ENCODE measurements at places on chromosomes 5 and 9. TPM values are rescaled to one million over a fixed set of nuclear protein-coding genes. Genes with fewer than 3 reads are reported as not detected.

The CDH6 gene
- 11.0 TPM for total RNA-seq

The PCDHAC1 gene
- total RNA-seq = 0.82 TPM

The PDLIM4 gene
- total RNA-seq = 48.7 TPM

DNA sequence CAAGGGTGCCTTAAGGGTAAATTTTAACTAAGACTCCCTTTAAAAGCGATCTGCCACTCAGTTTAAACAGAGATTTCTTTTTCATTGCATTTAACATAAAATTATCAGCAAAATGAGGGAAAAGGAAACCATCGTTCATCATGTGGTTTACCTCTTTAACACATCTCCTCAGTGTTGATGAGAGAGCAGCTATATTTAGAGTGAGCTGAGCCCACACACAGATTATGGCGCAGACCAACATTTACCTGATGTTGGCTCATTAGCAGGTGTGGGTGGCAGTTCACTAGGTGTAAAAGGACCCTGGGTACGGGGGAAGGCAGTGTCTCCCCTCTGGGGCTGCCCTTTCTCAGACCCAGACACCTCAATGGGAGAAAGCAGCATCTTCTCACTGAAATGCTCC, 149.8 kb downstream of the ENTREP1 start:
- H3K36me3 ChIP-seq = no peaks in the 10 kb centered on the region
- no peak overlapping the region for H3K27ac ChIP-seq
- H3K27me3 ChIP-seq = no peaks in the 10 kb centered on the region
- DNase-seq = no peak

GRCh38 chr9:116494815-116495634, 192.1 kb upstream of the TRIM32 start:
- H3K4me1 ChIP-seq = no peaks in the 10 kb centered on the region
- H3K4me3 ChIP-seq = no peak overlapping the region
- H3K27me3 ChIP-seq = no peaks in the 10 kb centered on the region
- no peak for DNase-seq

The SLCO6A1 gene
- total RNA-seq = not detected

GRCh38 chr5:173633304-173633703, 16.9 kb upstream of the BOD1 start:
- H3K4me3 ChIP-seq = no peak overlapping the region
- H3K27ac ChIP-seq = no peak overlapping the region
- H3K36me3 ChIP-seq = no peaks in the 10 kb centered on the region
- H3K4me1 ChIP-seq = peaks cover 2% of the 10 kb centered on the region
- DNase-seq = no peak
- H3K27me3 ChIP-seq = no peaks in the 10 kb centered on the region

GRCh38 chr5:176447591-176447977, 601 bp upstream of the FAF2 start:
- H3K27ac ChIP-seq = peak overlapping the region; percentile 96
- H3K36me3 ChIP-seq = no peaks in the 10 kb centered on the region
- no peak for DNase-seq
- H3K4me1 ChIP-seq = peaks cover 8% of the 10 kb centered on the region
- H3K27me3 ChIP-seq = no peaks in the 10 kb centered on the region
- H3K4me3 ChIP-seq = peak overlapping the region; percentile 81

GRCh38 chr9:81595887-81596543, 93.3 kb downstream of the TLE1 start:
- DNase-seq = no peak
- no peak overlapping the region for H3K27ac ChIP-seq
- H3K4me1 ChIP-seq = peaks cover 1% of the 10 kb centered on the region
- H3K27me3 ChIP-seq = no peaks in the 10 kb centered on the region
- no peaks in the 10 kb centered on the region for H3K36me3 ChIP-seq
- H3K4me3 ChIP-seq = no peak overlapping the region

DNA sequence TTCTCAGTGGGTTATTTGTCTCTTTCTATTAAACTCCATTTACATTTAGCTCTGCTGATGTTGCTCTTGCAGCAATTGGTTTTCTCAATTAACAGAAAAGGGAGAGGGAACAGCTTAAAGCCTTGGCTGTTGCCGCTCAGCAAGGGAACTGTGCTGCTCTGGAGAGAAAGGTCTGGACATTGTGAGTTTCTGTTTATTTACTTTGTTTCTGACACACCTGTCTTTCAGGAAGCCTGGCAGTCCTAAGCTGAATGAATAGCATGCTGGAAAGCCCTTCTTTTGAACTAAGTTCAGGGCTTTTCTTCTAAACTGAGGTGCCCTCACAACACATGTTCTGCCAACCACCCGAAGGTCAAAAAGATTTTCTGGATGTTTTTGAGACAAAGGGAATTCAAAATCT, 491.9 kb downstream of the PDE4D start:
- no peak for DNase-seq
- no peaks in the 10 kb centered on the region for H3K4me1 ChIP-seq
- H3K27me3 ChIP-seq = no peaks in the 10 kb centered on the region
- H3K27ac ChIP-seq = no peak overlapping the region
- no peaks in the 10 kb centered on the region for H3K36me3 ChIP-seq

GRCh38 chr9:107119735-107120134, 163.3 kb upstream of the RAD23B start:
- H3K27ac ChIP-seq = no peak overlapping the region
- no peaks in the 10 kb centered on the region for H3K27me3 ChIP-seq

DNA sequence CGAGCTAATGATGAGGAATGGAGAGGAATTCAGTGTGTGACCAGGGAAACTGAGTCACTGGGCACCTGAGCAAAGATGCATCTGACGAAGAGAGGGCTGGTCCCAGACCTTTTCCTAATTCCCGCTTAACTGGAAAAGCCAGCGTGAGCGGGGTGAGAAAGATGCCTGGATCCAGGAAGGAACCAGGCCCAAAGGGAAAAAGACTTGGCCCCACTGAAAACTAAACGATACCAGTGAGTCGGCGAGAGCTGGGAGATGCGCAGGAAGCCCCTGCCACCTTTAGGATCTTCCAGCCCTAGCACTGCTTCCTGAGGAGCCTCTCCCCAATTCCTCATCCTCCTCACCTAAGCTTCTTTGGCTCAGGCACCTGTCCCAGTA, 499 bp upstream of the FCHSD1 start:
- H3K27ac ChIP-seq = no peak overlapping the region
- H3K4me1 ChIP-seq = peaks cover 5% of the 10 kb centered on the region
- H3K36me3 ChIP-seq = no peaks in the 10 kb centered on the region
- H3K27me3 ChIP-seq = no peaks in the 10 kb centered on the region
- peak overlapping the region; percentile 51 for H3K4me3 ChIP-seq

DNA sequence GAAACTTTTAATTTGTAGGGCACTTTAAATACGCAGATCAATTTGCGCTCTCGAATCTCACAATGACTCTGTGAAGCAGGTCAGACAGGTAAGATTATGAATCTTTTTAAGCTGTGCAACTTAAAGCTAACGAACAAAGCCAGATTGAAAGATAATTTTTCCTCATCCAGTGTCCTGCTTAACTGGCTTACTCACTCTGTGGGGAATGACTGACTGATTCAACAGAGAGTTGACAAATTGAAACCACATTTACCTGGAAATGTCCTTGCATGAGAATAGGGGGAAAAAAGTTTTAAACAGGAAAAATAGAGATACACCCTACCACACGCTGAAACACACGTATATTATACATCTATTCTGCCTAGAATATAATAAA, 187.9 kb downstream of the MAN2A1 start:
- H3K4me1 ChIP-seq = no peaks in the 10 kb centered on the region
- H3K27me3 ChIP-seq = no peaks in the 10 kb centered on the region
- no peak overlapping the region for H3K4me3 ChIP-seq

The TRMT10B gene
- total RNA-seq = 8.7 TPM

- no peak for DNase-seq
- no peak overlapping the region for H3K27ac ChIP-seq
- H3K27me3 ChIP-seq = no peaks in the 10 kb centered on the region
- no peak overlapping the region for H3K4me3 ChIP-seq
- no peaks in the 10 kb centered on the region for H3K36me3 ChIP-seq
Measured at GRCh38 chr9:79264041-79264440, 307.7 kb upstream of the TLE4 start.

The PRLR gene
- 15.1 TPM for total RNA-seq

The LCN10 gene
- 4.5 TPM for total RNA-seq

The LRRC19 gene
- total RNA-seq = not detected

The CDKN2A gene
- 0.20 TPM for total RNA-seq

DNA sequence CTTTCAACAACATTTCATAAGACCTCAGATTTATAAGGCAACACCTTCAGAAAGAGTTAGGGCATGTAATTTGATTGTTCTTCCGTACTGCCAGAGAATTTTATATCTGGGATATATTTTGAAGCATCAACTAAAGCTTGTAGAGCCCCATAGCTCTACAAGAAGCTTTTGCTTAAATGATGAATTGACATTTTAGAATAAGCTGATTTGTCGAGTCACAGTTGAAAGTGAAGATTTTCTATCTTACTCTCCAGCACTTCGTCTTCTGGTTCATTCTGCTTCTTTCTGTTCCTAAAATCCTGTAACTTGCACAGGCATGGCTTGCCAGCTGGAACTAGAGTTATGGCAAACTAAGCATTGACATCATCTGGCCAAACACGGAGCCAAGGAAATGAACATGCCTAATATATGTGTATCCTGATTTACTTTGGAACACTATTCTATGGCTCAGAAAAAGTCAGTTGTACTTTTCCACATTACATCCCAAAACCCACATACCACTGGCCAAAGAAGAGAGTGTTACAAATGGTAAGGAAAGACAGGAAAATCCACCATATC, 68.6 kb upstream of the MAST4 start:
- H3K4me1 ChIP-seq = no peaks in the 10 kb centered on the region
- H3K27me3 ChIP-seq = no peaks in the 10 kb centered on the region
- DNase-seq = no peak
- H3K4me3 ChIP-seq = no peak overlapping the region
- H3K36me3 ChIP-seq = no peaks in the 10 kb centered on the region

DNA sequence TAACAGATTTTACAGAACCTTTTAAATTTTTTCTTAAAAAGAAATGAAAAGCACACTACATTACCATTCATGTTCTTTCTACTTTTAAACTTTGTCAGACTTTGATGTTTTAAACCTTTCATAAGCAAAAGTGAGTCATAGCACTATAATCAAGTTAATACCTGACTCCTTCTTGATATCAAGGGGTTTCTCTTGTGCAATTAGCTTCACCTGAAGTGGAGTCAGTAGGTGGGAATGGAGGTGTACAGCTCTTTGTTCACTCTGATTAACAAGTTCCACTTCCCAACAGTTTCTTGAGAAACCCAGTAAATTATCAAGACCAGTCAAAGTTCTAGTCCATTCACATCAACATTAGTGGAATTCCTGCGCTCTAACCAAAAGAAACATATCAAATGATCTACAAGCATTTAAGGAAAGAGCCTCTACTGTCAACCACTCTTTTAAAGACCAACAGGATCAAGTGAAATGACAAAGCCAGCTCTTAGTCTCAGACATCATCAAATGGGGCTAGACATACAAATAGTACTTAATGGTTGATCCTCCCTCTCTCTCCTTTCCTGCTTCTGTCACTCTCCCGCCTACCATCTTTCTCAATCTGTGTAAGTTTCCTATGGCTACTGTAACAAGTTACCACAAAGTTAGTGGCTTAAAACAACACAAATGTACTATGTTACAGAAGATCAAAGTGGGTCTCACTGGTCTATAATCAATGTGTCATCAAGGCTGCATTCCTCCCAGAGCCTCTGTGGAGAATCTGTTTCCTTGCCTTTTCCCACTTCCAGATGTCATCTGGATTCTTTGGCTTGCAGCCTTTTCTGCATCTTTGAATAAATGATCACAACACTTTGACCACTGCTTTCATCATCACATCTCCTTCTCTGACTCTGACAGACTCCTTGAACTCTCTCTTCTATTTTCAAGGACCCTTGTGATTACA, 68.0 kb downstream of the HINT1 start:
- no peak overlapping the region for H3K4me3 ChIP-seq
- DNase-seq = no peak
- no peak overlapping the region for H3K27ac ChIP-seq
- no peaks in the 10 kb centered on the region for H3K36me3 ChIP-seq
- no peaks in the 10 kb centered on the region for H3K27me3 ChIP-seq

The SLC4A9 gene
- total RNA-seq = not detected

The ANKRD18A gene
- 0.12 TPM for total RNA-seq

DNA sequence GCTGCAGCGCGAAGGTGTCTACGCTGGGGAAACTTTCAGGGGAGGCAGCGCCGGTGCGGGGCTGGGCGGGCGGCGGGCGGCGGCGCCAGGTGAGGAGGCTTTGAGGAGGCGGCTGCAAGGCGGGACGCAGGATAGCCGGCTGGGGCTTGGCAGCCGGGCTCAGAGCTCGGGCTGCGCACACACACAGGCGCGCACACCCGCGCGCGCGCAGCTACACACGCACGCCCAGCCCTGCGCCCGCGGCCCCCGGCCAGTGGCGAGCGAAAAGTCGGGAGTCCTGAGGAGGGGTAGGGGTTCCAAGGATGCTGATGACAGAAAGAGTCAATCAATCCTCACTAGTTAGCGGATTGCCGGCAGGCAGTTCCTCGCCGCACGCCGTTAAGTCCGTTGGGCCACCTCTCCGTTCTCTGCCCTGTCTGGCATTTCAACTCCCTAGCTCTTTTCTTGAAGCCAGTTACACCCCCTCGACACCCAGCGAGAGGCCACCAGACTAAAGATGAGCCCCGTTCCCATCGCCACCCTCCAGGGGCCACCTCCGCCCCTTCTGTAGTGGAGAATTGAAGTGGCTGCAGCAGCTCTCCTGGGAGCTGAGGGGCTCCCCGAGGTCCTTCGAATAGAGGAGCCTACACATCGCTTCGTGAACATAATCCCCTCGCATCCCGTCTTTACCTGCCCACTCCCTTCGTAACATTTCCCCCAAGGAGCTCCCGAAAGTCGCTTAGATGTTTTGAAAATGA, 1640.3 kb upstream of the C9orf72 start:
- DNase-seq = no peak
- no peak within 1 kb of the TSS for H3K27ac ChIP-seq
- no peaks in the 10 kb centered on the region for H3K27me3 ChIP-seq
- H3K4me3 ChIP-seq = peak within 1 kb of the TSS; percentile 49
- no peaks in the 10 kb centered on the region for H3K36me3 ChIP-seq
- peaks cover 2% of the 10 kb centered on the region for H3K4me1 ChIP-seq

The TMEFF1 gene
- 0.95 TPM for total RNA-seq

The ANKRD18B gene
- not detected for total RNA-seq

GRCh38 chr9:134375430-134376385, 49.5 kb downstream of the RXRA start:
- peak; percentile 68 for DNase-seq
- no peaks in the 10 kb centered on the region for H3K27me3 ChIP-seq
- H3K27ac ChIP-seq = peak overlapping the region; percentile 78
- peak overlapping the region; percentile 21 for H3K4me3 ChIP-seq
- H3K36me3 ChIP-seq = no peaks in the 10 kb centered on the region

DNA sequence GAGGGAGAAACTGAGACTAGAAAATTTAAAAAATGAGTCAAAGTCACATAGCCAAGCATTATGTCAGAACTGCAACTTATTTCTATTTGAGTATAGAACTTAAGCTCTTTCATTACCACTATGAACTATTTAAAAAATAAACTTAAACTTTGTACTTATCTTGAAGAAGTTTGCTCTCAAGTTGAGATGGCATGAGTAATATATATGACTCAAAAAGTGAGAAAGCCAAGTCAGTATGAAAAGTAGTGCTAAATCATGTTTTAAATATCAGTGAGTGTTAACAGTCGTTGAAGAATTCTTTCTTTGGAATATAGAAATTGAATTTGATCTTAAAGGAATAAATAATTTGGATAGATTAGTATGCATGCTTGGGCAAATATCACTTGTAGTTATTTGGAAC, 36.3 kb upstream of the CDH10 start:
- H3K4me1 ChIP-seq = no peaks in the 10 kb centered on the region
- H3K4me3 ChIP-seq = no peak overlapping the region
- H3K27me3 ChIP-seq = no peaks in the 10 kb centered on the region
- H3K36me3 ChIP-seq = no peaks in the 10 kb centered on the region
- DNase-seq = no peak

The PRDM12 gene
- total RNA-seq = not detected

GRCh38 chr9:38038307-38039089, 30.5 kb downstream of the SHB start:
- DNase-seq = no peak
- H3K4me3 ChIP-seq = no peak overlapping the region
- no peak overlapping the region for H3K27ac ChIP-seq
- peaks cover 3% of the 10 kb centered on the region for H3K4me1 ChIP-seq
- H3K36me3 ChIP-seq = no peaks in the 10 kb centered on the region
